ENCODE measurements at places on chromosomes 7 and 10.
A peak's percentile ranks its signal among the peaks of the same experiment; 100 is the strongest.

DNA sequence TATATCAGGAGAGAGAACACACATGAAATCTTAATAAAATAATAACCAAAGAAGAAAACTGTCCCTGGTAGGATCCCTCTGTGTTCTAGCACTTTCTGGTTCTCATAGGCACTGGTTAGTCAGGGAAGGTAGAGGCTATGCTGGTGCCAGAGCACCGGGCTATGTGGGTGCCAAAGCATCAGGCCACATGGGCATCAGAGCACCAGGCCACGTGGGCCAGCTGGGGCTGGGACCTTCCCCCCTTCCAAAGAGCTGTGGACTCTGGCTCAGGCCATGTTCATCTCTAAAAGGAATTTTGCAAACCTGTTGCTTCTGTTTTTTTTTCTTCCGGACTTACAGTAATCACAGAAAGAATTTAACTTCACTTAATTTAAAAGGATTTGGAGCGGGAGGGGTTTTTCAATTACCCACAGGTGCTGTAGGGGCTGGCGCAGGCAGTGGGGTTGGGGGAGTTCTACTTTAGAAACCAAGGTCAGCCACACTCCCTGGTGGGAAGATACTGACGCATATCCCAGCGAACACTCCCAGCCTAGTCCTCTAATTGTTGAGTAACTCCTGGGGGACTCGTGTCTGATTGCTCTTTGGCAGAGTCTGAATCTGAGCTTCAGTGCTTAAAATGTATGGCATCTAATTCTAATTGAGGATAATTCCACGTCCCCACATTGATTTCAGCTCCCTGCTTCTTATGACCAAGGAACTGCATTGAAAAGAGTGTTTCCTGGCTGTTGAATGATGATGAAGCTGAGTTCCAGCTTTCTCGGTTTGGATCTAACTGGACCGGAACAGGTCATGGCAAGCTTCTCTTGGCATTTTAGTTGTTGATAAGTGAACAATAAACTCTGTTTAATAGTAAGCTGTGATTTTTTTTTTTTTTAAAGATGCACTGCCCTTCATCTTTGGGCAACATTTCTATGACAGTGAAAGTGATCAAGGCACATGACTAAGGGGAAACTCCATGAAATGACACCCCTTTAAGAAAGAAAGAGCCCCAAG lies 110.7 kb upstream of the FZD8 start:
- DNase-seq = no peak

DNA sequence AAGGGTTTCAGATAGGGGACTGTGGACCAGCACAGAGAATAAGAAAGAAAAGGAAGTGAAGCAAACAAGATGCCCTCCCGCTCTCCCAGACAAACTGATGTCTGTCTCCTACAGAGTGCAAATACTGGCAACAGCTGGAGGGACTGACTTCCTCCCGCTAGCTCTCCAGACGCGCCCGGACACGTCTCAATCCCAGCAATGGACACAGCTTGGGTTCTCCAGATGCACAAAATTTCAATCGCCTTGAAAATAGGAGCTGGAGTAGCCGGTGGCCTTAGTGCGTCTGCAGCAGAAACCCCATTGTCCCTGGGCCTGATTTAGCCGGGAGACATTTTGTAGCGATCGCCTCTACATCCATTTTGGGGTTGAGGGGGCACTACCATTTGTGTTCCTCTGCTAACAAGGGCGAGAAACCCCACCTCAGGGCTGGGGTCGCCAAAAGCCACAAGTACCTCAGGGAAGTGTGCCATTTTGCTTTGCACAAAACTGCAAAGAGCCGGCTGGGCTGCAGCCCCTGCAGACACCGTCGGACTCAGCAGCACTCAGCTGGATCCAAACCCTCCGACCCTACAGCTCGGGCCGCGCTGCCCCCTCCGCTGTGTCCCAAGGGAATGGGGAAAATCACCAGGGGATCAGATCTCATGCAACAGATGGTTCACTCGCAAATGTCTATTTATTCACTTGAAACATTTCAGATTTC lies 5.9 kb downstream of the CPA2 start:
- DNase-seq = peak; percentile 68

DNA sequence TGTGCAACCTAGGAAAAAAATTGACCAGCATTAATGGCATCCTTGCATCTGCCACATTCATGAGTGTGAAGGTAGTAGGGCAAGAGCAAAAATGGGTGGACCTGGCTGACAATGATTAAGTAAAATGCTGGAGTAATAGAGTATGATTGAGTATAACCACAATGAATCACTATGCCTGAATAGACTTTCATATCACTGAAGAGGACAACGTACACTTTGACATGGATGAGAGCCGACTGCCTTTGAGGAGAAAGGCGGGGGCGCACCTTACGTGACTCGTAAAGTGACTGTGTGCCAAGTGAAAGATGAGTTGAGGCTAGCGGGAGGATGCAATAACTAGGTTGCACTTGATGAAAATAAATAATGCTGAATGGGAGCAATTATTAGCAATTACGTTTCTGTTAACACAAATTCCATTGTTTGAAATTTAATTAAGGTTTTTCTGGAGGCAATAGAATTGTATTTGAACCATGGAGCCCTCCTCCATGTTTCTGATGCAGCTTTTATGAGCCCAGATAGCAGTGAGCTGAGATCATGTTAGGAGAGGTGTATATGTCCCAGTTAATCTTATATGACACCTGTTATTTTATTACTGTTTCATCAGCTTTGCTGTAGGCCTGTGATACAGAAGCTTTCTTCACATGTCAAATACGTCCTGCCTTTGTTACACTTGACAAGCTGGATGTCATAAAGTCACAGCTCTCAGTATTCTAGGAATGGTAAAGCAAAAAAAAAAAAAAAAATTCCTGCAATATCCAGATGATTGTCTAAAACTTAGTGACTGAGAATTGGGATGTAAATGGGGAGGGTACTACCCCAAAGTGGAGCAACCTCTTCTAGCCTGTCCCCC lies 596.5 kb downstream of the NXPH1 start:
- no peak for DNase-seq

DNA sequence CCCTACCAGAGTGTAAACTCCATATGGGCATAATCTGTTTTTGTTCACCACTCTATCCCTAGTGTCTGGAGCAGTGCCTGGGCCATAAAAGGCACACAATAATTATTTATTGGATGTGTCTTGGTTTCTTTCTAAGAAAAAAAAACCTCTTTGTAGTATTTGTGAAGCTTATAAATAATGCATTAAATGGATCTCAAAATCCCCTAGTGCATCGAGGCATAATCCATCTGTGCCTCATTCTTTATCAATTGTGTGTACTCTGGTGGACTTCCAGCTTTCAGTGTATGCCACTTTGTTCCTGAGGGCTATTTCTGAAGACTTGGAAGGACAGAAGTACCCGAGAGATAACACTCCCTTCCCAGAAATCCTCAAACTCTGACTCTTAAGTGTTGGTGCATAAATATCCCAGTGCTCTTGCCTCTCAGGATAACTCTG lies 255.0 kb upstream of the PHYHIPL start:
- no peak for DNase-seq

DNA sequence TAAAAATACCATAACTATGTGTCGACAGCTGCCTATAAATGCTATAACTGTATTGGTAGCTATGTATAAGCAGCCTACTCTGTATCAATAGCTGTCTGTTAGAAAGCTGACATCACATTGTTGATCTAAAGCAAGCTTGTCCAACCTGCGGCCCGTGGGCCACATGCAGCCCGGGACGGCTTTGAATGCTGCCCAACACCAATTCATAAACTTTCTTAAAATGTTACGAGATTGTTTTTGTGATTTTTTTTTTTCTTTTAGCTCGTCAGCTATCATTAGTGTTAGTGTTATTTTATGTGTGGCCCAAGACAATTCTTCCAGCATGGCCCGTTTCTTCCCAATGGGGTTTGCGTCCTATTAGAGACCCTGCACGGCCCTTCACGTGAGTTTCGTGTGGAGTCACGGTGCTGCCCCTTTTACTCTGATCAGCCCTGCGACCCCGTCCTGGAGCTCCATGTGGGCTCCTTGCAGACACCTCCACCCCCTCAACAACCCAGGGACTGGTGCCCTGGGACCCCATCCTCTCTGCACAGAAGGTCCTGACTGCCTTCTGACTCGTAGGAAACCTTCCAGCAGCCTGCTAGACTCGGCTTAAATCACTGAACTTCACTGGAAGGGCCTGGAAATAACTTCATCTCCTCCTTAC lies 4.5 kb upstream of the PRKAR1B start:
- DNase-seq = no peak

GRCh38 chr10:99993701-99994689 lies 15.8 kb downstream of the DNMBP start:
- no peak for DNase-seq

DNA sequence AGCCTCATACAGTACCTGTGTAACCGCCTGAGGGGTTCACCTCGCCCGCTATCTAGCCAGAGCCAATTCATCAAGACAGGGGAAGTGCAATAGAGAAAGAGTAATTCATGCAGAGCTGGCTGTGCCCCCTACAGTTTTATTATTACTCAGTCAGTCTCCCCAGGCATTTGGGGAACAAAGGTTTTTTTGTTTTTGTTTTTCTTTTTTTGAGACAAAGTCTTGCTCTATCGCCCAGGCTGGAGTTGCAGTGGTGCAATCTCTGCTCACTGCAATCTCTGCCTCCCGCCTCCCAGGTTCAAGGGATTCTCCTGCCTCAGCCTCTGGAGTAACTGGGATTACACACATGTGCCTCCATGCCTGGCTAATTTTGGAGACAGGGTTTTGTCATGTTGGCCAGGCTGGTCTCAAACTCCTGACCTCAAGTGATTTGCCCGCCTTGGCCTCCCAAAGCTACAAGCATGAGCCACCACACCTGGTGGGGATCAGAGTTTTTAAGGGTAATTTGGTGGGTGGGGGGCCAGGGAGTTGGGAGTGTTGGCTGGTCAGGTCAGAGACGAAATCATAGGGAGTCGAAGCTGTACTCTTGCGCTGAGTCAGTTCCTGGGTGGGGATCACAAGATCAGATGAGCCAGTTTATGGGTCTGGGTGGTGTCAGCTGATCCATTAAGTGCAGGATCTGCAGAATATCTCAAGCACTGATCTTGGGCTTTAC lies 116.5 kb downstream of the MARCHF5 start:
- DNase-seq = no peak

DNA sequence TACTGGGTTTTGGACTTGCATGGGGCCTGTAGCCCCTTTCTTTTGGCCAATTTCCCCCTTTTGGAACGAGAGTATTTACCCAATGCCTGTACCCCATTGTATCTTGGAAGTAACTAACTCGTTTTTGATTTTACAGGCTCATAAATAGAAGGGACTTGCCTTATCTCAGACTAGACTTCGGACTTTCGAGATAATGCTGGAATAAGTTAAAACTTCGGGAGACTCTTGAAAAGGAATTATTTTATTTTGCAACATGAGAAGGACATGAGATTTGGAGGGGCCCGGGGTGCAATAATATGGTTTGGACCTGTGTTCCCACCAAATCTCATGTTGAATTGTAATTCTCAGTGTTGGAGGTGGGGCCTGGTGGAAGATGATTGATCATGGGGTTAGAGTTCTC lies 8.3 kb upstream of the NT5C3A start:
- DNase-seq = no peak

DNA sequence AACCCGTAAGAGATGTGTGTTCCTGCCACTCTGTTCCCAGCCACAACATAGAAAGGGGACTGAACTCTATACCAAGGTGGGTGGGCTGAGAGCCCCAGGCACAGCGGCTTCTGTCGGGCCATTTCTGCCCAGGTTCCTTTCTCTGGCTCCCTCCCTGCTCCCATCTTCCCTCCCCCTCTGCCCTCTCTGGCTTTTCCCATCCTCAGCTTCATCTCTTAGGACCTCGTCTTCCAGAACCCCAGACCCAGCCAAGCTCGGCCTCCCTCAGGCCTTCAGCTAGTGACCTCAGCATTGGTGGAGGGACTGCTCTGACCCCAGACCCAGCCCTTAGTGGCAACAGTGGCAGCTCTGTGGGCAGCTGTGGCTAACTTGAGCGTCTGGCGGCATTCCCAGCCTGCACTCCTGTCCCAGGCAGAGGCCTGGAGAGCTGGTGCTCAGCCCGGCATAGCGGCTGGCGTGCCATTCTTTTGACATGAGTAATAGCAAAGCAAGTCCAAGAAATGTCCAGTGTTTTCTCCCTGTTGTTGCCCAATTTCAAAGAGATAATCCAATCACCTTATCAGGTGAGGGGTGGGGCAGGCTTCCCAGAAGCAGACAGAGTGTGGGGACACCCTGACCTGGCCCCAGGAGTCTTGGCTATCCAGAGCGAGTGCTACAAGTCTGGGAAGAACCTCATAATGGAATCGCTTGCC lies 15.9 kb downstream of the PTPRE start:
- no peak for DNase-seq

DNA sequence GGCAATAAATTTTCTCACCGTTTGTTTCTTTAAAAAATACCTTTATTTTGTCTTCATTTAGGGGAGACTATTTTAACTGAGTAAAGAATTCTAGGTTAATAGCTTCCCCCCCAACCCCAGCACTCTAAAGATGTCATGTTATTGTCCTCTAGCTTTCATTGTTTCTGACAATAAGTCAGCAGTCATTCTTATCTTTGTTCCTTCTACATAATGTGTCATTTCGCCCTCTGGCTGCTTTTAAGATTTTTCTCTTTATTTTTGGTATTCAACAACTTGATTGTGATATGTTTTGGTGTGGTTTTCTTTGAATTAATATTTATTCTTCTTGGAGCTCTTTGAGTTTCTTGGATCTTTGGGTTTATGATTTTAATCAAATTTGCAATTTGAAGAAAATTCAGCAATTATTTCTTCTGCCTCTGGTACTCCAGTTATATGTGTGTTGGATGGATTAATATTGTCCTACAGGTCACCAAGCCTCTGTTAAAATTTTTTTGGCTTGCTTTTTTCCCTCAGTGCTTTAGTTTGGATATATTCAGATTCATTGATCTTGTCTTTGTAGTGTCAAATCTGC lies 64.6 kb upstream of the ELN start:
- DNase-seq = no peak

- no peak for DNase-seq
Observed at GRCh38 chr10:108515821-108516220, 1351.3 kb upstream of the SORCS1 start.

- DNase-seq = no peak
Observed at GRCh38 chr10:70529848-70530247, 51.3 kb downstream of the PALD1 start.

DNA sequence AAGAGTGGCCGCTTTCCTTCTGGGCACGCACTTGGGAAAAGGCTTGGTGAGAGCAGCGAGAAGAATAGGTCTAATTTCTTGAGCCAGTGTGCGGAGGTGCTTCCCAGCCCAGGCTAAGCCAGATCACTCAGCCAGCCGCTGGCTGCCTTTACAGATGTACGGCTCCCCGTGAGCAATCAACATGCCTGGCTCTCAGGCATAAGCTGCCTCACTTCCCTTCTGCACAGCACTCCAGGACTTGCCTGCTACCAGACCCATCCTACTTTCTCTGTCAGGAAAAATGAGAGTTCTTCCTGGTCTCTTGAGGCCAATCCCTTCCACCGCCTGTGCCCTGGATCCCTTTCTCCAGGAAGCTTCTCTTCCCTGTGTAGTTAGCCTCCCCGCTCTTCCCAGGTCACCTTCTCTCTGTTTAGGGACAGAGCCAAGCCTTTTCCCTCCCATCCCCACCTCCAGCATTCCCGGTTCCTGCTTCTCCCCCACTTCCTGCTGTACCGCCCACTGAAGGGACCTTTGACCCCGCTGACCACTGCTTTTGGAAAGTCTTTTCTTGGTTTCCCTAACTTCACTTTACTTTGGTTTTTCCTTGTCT lies 1.1 kb upstream of the ACTR3C start:
- DNase-seq = no peak

GRCh38 chr10:88409236-88409635 lies 173.9 kb downstream of the RNLS start:
- no peak for DNase-seq

- DNase-seq = no peak
Observed at GRCh38 chr10:119274519-119275045, 67.2 kb downstream of the GRK5 start.

GRCh38 chr7:71408271-71408670 lies 276.3 kb downstream of the GALNT17 start:
- no peak for DNase-seq

GRCh38 chr10:86795353-86795752 lies 38.9 kb downstream of the BMPR1A start:
- DNase-seq = no peak
